ENCODE measurements at places on chromosomes 5 and 9.

GRCh38 chr5:148746826-148747535 is 79.4 kb upstream of the ADRB2 start:
- no peak for DNase-seq

DNA sequence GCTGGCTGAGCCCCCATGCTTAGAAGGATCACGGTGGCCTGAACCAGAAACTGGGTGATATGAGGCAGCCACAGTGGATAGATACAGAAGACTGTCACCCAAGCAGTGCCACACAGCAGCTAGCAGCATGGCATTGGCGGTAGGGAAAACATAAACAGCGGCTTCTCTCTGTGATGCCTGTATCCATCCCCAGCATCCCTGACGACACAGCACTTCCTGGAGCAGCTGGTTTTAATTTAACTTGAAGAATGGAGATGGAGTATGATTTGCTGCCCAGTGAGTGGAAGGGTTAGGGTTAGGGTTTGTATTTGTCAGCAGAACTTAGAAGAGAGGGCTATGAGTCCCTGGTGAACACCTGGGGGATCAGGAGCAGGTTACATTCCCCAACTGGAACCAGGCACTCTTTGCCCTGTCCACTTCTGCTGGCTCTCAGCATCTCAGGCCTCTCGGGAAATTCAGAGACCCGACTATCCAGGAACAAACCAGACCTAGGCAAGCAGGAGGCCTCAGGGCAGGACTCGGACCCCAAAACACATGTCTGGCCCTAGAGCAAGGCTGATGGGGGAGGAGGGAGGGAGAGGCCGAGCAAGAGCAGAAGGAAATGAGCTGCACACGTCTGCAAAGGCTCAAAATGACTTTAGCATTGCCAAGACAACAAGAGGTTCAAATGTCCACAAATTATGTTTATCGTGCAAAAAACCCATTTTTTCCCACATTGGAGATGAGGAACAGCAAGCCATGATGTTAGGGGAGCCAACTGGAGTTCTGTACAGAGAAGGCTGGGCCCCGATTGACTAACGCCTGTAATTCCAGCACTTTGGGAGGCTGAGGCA is 6.5 kb upstream of the GGTA1 start:
- no peak for DNase-seq

DNA sequence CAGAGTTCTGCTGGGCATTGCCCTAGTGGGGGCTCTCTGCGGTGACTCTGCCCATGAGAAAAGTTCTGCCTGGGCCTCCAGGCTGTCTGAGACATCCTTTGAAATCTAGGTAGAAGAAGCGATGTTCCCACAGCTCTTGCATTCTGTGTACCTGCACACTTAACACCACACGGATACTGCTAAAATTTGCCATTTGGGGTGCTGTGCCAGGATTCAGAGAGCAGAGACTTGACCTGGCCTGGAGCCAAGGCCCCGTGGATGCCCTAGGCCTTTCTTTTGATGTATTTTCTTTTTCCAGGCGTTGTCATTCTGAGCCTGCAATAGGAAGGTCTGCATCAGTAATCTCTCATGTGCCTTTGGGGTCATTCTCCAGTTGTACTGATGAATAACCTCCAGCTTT is 89.3 kb upstream of the IL12B start:
- DNase-seq: no peak

DNA sequence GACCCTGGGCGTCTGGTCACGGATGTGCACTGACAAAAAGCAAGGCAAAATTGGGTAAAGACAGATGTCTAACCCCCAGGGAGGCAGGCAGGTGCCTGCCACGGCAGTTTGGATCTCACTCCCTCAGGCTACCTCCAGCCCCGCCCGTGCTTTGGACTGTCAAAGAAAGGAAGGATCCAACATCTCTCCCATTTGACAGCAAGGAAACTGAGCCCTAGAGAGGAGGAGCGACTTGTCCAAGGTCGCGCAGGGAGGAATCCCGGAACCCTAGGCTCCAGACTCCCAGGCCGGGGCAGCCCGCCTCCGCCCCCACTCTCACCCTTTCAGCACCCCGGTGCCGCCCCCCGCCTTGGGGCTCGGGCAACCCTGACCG is 376 bp downstream of the GOLGA1 start:
- DNase-seq: no peak

- no peak for DNase-seq
Observed at GRCh38 chr5:7325975-7326913, 69.7 kb upstream of the ADCY2 start.

DNA sequence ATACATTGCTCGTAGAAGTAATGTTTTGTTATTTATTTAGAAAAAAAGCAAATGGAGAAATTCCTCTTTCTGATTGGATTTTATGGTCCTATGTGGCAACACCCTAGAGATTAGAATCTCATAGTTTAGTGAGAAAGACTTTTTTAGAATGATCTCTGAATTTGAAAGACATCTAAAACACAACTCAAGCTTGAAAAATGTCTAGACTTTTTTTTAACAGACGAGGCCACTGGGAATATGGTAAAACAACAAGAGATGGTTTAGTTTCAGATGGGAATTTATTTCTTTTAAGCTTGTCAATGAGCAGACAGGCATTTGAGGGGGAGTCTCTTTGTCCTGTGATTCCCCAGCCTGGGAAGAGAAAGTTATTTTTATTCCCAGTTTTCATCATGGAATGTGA is 122.1 kb downstream of the NTRK2 start:
- no peak for DNase-seq

GRCh38 chr9:698954-699353 is 142.5 kb upstream of the DMRT1 start:
- no peak for DNase-seq

GRCh38 chr5:1044117-1044516 is 35.5 kb downstream of the NKD2 start:
- no peak for DNase-seq

GRCh38 chr5:54917323-54917722 is 68.1 kb downstream of the ESM1 start:
- DNase-seq: no peak

GRCh38 chr9:69215774-69216485 is 41.9 kb downstream of the TJP2 start:
- DNase-seq: no peak

GRCh38 chr9:112765281-112765680 is 14.7 kb downstream of the SNX30 start:
- no peak for DNase-seq

- no peak for DNase-seq
Observed at GRCh38 chr9:127835991-127836516, 18.4 kb downstream of the ENG start.

GRCh38 chr9:9892217-9892616 is 720.6 kb downstream of the PTPRD start:
- no peak for DNase-seq
